ENCODE measurements at places on chromosomes 7 and 10.

GRCh38 chr10:29555746-29556481 lies 78.9 kb downstream of the SVIL start:
- DNase-seq = no peak

GRCh38 chr7:951881-952547 lies 2.5 kb downstream of the ADAP1 start:
- no peak for DNase-seq

- DNase-seq = no peak
Measured at GRCh38 chr7:101754424-101755159, 62.8 kb upstream of the CUX1 start.

- DNase-seq = no peak
Measured at GRCh38 chr7:30502470-30503251, 2.0 kb downstream of the GGCT start.

- no peak for DNase-seq
Measured at GRCh38 chr10:91552274-91553095, 80.4 kb downstream of the PPP1R3C start.

DNA sequence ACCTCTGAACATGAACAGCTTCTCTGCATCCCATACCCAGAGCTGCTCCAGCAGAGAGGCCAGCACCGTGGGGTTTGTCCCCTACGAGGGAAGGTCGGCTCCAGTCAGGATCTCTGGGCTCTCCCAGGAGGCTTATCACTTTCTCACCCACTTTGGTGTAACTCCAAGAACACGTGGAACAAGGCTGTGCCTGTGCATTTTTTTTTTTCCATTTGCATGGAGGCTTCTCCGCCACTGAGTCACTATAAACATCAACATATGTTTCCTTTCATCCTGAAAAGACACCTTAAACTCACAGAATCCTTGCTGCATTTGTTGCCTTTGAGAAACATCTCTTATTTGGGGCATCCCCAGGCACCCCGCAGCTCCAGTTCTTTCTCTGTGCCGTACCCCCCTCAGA lies 29.4 kb upstream of the ECHDC3 start:
- no peak for DNase-seq

GRCh38 chr7:79923953-79924352 lies 210.7 kb upstream of the GNAI1 start:
- no peak for DNase-seq

GRCh38 chr10:32000937-32001336 lies 55.3 kb downstream of the KIF5B start:
- DNase-seq = no peak

DNA sequence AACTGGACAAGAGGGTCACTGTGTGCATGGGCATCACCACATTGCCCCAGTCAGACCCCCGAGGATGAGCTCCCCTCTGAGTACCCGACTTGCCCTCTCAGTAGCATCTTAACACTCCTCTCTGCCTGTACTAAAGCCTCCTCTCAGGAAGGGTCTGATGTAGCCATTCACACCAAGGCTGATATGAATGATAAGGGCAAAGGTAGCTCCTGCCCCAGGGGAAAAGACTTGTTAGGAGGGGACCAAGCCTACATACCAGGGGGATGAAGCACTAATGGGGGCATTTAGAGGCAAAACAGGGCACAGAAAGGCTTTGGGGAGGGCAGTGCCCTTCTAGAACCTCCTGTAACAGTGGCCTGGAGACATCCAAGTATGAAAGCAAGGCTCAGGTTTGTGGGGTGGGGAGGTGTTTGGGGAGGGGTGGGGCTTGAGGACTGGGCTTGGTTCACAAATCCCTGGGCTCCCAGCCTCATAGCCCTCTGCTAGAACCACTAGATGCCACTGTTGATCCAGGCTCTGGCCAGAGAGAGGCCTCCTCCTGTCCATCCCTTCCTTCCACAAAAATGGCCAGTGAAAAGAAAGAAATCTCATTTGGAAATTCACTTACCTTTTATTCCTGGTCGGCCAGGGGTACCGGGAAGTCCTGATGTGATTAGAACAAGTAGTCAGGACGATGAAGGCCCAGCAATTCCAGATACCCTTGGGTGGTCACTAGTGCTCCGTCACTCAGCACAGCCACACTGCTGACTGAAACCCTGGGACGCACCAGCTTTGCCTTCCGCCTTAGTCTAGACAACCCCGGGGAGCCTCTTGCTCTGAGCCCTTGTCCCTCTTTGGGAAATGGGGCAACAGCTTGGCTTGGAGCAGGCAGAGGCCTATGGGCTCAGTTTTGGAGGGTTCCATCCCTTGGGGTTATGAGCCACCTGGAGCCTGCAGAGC lies 40.3 kb downstream of the COL17A1 start:
- DNase-seq = no peak

DNA sequence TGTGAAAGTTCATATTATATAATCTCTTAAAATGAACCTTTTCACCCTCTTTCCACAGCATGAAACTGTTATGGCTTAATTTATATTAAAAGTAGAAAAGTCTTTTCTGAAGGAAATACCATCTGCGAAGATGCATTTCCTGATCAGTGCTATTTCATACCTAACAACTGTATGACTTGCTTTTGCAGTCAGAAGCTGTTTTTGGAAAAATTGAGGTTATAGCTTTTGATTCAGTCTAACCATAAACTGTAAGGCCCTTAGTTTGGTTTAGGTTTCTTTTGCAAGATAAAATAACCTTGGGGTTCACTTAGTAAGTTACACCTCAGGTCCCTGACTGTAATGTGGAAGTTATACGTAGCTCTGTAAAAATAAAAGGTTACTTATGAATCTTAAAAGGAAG lies 22.7 kb upstream of the PARP12 start:
- DNase-seq = no peak

GRCh38 chr7:156374335-156374734 lies 266.2 kb upstream of the RNF32 start:
- no peak for DNase-seq

GRCh38 chr10:120824881-120825309 lies 26.3 kb upstream of the WDR11 start:
- DNase-seq = no peak

DNA sequence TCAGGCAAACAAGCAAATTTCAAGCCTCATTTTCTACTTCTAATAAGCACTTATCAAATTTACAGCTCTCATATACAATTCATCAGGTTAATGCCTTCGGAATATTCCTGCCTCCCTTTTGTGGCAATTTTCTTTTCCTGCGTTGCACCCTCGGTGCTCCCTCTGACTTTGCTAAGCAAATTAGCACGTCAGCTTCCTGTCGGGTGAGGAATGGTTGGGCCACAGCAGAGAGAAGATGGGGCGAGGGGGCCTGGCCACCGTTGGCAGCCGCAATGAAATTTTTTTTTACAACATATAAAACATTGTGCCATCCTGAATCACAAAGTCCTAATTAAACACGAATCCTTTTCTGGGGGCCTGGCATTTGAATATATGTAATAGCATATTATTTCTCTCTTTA lies 28.1 kb downstream of the ELFN1 start:
- DNase-seq = no peak

GRCh38 chr7:155574556-155575290 lies 28.4 kb upstream of the CNPY1 start:
- no peak for DNase-seq

- DNase-seq = no peak
Measured at GRCh38 chr7:40717242-40717641, 582.4 kb downstream of the SUGCT start.

- no peak for DNase-seq
Measured at GRCh38 chr7:114085592-114086501, 167.0 kb upstream of the PPP1R3A start.

GRCh38 chr10:78310481-78311080 lies 276.9 kb downstream of the RPS24 start:
- DNase-seq = no peak

DNA sequence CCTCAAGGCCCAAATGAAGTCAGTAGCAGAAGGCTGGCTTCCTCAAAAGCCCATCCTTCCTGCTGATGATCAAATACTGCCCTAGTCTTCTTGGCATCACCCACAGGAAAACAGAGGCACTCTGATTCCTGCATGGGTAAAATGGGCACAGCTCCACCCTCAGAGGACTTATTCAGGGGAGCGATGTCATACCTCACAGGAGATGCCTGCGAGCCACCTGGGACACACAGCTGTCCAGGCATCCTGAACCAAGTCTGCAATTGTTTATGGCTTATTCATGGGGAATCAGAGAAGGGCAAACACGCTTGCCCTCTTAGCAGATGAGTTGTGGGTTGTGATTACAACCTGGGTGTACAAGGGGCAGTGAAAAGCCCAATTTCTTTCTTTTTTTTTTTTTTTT lies 22.0 kb upstream of the LMTK2 start:
- DNase-seq = no peak

- no peak for DNase-seq
Measured at GRCh38 chr10:131773370-131774343, 127.2 kb upstream of the PPP2R2D start.

- DNase-seq = no peak
Measured at GRCh38 chr7:91434836-91435235, 170.6 kb downstream of the FZD1 start.

DNA sequence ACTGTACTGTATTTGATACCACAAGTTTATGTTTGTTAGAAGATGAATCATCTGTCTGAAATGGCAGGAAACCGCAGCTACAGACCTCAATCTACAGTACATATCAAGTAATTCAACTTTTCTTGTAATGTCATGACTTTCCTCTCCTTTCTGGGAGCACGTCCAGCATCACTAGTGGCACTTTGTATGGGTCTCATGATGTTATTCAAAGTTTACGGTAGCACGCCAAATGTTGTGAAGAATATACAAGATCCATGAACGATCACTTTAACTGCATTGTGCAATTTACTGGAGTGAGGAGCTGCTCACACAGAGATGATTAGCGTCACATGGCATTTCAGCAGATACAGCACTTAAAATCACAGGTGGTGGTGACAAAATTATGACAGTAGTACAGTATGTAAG lies 257.8 kb upstream of the GNAI1 start:
- DNase-seq = no peak

DNA sequence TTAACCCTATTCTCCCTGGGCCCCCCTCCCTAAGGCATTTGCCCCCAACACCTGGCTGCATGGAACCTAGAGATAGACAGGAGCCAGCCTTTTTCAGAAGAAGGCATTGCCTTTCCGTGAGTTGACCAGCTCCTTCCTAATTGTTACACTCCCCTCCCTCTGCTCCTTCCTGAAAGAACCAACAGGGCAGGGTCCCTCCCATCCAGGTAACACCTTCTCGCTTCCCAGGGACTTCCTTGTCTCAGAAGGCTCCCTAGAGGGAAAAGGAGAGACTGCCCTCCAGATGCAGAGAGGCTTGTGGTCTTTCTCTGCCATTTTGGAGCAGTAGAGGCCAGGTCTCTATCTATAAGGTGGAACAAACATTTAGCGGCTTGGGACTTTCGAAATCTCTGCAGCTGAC lies 31.9 kb downstream of the PALD1 start:
- DNase-seq = no peak

GRCh38 chr10:81838950-81839349 lies 36.0 kb upstream of the NRG3 start:
- DNase-seq = no peak

GRCh38 chr7:127884066-127884559 lies 147.1 kb downstream of the LRRC4 start:
- no peak for DNase-seq

GRCh38 chr7:5210751-5211338 lies 20.8 kb downstream of the WIPI2 start:
- no peak for DNase-seq

GRCh38 chr10:117412469-117413010 lies 37.3 kb upstream of the PDZD8 start:
- no peak for DNase-seq

DNA sequence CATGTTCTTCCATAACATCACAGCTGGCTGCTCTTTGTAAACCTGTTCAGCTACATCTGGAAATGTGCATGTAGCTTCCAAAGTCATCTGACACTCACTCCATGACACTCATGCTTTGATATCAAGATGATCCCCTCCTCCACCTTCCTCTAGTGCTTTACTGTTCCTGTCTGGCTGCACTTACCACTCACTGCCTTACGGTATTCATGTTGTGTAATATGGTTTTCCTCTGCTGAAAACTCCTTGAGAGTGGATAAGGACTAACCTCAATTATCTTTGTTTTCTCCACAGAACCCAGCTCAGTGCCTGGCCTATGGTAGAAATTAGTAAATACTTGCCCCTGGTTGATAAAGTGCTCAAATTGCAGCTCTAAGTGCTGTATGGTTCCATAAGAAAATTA lies 483.9 kb downstream of the HTR7 start:
- DNase-seq = no peak

GRCh38 chr10:63689768-63690167 lies 168.6 kb downstream of the REEP3 start:
- no peak for DNase-seq

- no peak for DNase-seq
Measured at GRCh38 chr7:155521743-155522398, 24.5 kb downstream of the CNPY1 start.

GRCh38 chr10:131638880-131639278 lies 261.9 kb upstream of the PPP2R2D start:
- DNase-seq = no peak

GRCh38 chr7:26583094-26583648 lies 281.2 kb downstream of the SKAP2 start:
- no peak for DNase-seq

GRCh38 chr7:69564454-69565417 lies 33.5 kb upstream of the AUTS2 start:
- DNase-seq = no peak

DNA sequence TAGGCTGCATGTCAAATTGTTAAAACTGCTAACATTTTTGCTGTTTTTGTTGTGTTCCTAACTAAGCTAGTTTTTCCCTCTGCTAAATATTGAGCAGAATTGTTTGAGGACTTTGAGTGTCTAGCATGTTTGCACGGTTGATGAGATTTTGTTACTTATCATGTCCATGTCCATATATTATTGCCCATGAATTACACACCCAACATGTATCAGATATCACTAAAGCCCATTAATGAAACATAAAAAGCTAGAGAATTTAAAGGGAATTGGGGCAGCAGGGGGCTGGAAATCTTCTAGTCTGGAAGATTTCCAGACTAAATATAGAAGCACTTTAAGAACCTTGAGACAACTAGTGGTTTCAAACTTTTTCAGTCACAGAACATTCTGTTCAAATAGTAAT lies 197.7 kb downstream of the SNX10 start:
- no peak for DNase-seq

- peak; percentile 53 for DNase-seq
Measured at GRCh38 chr7:20220921-20221547, 3.9 kb upstream of the MACC1 start.

DNA sequence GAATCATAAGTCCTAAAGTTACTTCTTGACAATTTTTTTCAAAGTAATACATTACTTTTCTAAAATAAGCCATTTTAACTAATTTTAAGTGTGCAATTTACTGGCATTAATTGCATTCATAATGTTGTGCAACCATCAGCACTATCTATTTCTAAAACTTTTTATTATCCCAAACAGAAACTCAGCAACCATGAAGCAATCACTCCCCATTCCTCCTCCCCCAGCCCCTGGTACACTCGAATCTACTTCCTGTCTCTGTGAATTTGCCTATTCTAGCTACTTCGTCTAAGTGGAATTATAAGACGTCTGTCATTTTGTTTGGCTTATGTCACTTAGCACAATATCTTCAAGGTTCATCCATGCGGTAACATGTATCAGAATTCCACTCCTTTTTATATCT lies 84.9 kb downstream of the MKX start:
- no peak for DNase-seq

All from SIG-M5 (cell line).